ENCODE measurements at places on chromosomes 1 and 21. TPM values are rescaled to one million over a fixed set of nuclear protein-coding genes. Genes with fewer than 3 reads are reported as not detected.

- no peak for DNase-seq
Observed at GRCh38 chr1:226697151-226697928, 41.7 kb downstream of the ITPKB start.

DNA sequence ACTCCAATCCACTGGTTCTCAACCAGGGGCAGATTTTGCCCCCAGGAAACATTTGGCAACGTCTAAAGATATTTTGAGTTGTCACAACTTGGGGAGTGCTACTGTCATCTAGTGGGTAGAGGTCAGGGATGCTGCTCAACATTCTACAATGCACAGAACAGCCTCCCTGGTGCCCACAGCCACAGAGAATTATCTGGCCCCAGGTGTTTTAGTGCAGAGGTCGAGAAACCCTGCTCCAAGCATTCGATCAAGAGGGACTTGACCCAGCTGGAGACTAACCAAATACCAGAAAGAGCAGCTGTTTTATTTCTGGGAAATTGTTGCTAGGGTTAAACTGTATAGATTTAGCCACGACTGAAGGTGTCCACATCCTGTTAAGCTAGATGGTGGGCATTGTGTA, 19.2 kb downstream of the CD247 start:
- DNase-seq = no peak

DNA sequence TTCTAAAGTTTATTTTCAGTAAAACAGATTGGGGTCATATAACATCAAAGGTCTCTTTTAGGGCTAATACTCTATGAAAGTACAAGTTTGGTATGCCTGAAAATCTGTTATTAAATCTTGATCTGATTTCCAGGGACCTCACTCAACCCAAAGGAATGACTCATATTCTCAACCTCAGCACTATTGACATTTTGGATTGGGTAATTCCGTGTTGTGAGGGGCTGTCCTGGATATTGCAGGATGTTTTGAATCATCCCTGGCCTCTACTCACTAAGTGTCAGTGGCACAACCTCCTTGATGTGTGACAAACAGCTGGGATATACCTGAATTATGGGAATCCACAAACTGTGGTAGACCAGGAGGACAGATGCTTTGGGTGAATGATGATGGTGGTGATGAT, 51.5 kb upstream of the CYP2J2 start:
- DNase-seq = no peak

DNA sequence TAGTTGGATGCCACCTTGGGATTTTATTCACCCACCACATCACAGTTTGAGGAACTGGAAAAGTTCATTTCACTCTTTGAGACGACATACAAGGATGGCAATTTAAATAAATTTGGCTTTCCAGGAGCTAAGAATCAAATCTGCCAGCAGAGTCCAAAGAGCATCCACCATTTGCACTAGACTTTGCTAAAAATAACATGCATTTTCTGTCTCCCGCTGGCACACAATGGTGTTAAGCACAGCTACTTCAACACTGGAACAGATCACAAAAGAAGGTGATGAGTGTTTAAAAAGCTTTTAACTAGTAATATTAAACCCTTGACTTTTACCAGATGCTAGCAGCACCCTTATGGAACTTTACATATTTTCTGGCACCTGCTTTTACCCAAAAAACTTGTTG, 44.6 kb downstream of the MAEL start:
- DNase-seq = no peak

GRCh38 chr1:52237430-52237829, 95.5 kb downstream of the ZFYVE9 start:
- no peak for DNase-seq

GRCh38 chr1:155193275-155193990, 14.3 kb downstream of the THBS3 start:
- DNase-seq = peak; percentile 72

DNA sequence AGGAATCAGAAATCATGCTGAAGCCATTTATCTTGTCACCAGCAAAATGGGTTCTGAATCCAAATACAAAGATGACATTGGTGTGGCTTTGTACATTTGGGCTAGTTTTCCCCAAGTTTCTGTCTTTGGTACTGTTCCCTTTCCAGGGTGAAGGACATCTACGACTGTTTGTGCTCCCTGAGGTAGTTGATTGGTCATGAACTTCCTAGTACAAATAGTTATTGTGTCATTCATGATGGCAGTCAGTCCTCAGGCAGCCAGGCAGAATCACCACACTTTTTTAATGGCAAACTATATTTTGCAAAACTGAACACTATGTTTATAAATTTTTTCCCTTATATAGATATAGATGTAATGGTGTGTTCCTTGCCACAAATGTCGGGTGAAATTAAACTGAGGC, 46.0 kb downstream of the CEP350 start:
- DNase-seq = no peak

GRCh38 chr21:37737507-37737906, 178.8 kb downstream of the KCNJ6 start:
- DNase-seq = no peak

DNA sequence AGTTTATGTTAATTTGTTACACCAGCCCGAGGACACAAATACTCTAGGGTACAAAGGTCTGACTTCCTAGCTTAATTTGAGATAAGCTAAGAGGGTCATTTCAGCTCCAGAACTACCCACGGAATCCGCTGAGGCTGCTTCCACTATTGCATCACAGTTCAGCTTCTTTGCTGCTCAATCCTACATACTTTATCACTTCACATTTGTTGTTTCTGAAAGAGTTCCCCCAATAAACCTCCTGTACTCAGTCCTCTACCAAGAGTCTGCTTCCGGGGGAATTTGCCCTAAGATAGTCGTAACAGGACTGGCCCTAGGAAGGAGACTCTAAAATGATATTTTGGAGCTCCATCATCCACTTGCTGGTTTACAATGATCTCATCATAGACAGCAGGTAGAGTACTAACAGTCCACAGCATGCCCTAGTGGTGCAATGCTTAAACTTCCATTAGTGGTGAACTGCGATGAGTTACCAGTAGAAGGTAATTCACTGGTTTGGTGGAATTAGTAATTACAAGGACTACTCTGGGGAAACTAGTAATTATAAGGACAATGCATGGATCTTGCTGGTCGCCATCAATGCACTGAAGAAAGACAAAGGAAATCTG, 229.3 kb downstream of the USH2A start:
- no peak for DNase-seq

DNA sequence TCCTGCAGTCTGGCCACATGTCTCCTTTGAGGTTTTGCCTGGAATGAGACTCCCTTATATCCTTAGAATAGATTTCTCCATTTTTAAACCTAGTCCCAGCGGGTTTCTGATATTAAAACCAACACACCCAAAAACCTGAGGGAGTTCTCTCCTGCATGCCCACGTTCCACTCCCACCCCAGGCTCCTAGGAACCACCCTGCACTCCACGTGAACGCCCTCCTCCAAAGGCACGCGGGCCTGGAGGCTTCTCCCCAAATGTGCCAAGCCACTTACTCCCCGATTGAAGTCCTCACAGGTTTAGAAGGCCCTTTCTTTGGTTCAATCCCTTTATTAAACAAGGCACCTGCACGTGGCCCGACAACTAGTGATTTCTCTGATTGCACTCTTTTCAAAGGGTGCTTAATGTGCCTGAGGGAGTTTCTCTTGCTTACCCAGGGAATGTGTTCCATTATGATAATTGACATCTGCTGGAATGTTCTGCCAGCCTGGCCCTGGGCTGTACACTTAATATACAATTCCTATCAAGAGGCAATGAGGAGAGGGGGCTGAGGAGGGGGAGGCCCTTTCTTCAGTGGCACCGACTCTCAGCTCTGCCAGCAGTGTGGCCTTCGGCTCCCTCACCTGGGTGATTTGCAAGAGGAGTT, 104.3 kb upstream of the ADAR start:
- no peak for DNase-seq

DNA sequence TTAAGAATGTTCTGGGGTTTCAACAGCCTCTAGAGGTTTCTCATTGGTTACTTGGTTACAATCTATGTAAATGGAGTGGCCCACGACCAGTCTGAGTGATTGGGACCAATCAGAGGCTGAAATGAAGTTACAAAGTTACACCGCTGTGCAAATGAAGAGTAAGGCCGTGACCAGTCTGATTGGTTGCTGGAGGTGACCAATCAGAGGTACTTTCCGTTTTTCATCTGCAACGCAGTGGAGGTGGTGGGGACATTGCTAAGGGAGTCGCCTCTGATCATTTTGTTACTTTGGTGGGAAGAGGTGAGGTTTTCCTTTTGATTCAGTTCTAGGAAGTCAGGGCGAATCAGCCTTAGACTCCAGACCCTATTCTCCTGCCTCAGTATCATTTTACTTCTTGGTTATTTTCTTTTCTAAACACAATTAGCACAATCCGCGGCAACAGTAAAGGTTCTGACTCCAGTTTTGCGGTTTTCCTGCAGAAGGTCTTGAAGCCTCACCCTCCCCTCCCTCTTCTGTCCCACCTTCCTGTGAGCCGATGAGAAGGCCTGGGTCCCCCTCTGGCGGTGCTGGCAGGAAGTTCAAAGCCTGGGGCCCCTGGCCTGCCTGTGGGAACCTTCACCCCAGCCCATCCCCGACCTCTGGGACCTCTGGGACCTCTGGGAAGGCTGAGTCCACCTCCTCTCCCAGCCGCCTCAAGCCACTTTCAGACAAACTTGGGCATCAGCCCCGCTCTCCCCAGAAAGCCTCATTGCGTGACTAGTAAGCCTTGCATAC, 38.7 kb upstream of the TTC34 start:
- peak; percentile 6 for DNase-seq

DNA sequence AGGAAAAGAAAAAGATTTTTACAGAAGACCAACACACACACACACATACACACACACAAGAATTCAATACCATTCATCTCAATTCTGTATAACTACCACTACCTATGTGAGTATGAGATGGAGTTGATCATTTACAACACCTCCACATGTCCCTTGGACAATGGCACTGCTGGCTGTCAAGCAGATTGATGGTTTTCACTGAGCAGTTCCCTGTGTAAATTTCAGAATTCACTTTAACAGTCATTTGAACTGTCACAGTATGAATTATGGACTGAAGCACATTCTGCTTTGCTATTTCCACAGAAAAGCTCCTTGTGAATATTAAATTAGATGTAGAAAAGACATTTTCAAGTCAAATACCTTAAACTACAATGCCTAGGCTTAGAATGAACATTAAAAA, 14.3 kb downstream of the KCNT2 start:
- DNase-seq = no peak

The RGSL1 gene
- not detected for total RNA-seq

GRCh38 chr21:37082856-37083528, 9.9 kb downstream of the TTC3 start:
- no peak for DNase-seq

DNA sequence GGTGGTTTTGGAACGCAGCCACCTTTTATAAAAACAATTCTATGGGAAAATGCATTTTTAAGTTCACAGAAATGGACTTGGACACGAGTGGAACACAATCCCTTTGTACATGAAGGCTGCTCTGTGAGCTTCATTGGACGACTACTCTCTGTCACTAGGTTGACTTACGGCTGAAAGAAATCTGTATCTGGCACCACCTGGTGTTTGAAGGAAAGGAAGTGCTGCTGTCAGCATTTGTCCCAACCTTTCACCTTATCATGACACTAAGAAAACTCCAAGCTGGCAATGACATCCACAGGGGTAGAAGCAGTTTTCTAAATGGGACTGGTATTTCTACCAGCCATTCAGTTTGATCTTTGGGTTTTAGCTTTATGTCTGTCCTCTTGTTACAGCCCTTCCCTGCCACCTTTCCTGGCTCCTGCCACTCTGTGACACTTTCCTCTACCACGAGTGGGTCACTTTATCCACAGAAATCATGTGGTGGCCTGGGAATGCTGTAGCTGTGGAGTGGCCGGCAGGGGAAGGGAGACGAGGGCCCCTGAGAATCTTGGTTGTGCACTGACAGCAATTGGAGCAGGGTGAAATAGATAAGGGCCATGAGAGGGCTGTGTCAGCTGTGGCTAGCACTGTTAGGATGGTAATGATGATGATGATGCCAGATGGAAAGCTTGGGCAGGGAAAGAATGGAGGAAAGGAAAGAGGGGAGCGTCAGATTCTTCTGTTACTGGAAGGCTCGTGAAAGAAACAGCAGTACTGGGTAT, 85.2 kb downstream of the TBX19 start:
- DNase-seq = no peak

- peak; percentile 34 for DNase-seq
Observed at GRCh38 chr1:66436378-66437135, 97.4 kb upstream of the SGIP1 start.

DNA sequence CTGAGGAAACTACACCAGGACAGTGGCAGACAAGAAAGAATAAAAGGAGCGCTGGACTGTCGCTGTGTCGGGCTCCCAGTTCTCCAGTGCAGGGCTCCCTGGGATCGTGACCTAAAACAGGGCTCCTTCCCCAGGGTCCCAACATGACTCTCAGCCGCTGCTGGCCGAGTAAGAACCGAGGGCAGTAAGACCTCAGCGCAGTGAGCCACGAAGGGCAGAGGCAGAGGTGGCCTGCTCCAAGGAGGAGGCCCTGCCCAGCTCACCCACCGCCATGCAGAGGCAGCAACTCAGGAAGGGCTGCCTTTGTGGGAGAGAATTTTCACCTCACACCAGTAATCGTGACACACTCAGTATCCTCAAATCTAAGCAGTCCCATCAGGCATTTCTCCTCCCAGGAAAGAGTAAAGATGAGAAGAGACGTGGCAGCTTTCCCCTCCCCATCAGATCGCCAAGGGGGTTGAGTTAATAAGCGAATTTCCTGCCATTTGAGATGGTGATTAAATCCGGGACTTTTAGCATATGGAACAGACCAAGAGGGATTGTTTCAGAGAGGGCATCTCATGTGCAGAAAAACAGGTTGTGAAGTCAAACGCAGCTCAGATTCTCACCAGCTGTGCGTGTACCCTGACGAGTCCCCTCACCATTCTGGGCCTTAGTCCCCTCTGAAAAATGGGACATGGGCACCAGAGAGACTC, 19.8 kb upstream of the ARTN start:
- DNase-seq = no peak

The NCAM2 gene
- not detected for total RNA-seq

- DNase-seq = no peak
Observed at GRCh38 chr1:186880982-186881381, 52.2 kb downstream of the PLA2G4A start.

The PLA2G4A gene
- total RNA-seq = 0.21 TPM

DNA sequence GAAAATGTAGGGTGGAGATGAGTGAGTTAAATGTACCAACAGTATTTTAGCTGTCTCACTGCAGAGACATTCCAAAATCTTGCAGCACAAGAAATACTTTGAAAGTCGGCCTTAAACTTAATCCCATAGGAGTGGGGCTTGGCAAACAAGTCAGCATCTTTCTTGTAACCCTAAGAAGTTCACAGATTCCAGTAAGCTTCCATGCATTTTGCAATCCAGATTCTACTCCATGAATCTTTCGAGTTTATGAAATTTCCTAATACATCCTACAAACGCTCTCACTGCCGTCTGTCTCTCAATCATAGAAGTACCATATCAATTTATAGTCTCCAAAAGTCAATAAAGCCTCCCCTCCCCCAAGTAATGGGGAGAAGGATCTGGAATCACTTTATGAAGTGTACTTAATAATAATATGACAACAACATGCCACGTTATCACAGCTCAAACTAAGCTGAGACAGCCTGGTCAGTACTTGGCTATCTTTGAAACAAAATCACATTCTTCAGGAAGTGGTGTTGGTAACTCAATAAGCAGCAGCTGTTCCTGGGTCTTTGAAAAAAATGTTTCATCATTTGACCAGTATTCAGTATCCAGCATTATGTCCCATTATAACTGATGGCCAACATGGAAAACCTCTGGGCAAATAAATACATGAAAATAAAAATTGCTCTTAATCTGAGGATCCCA, 317.4 kb upstream of the RUNX1 start:
- DNase-seq = no peak

All from activated T-helper 1 cell treated with anti-CD3 and anti-CD28 coated beads, Interleukin-12 subunit alpha, Interleukin-12 subunit beta, Interleukin-2, Interleukin-4 antibody, amounts not matched to agents 30 ng/mL and 10 ng/mL and 1 ng/mL, durations not matched to agents 14 hours and 24 hours and 36 hours (primary cell).